NCI-H82 (cell line): ENCODE measurements at places on chromosomes 16 and 17.

DNA sequence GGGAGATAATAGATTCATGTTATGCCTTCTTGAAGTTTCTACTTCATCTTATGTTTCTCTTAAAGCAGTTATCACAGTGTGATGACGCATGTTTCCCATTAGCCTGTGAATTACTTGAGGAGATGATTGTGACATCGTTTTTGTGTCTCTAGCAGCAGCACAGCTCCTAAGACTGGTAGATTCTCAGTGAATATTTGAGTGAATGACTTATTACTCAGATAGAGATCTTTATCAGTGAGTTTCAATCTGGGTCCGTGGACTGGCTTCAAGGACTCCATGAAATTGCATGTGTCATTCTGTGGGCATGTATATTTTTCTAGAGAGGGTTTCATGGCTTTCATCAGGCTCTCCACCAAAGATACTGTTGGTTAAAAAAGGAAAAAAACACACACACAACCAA lies 29.9 kb downstream of the YPEL2 start:
- DNase-seq, result no peak

- peak; percentile 71 for DNase-seq
These were observed 32.0 kb downstream of the COTL1 start for GRCh38 chr16:84585886-84586285.

GRCh38 chr17:78501241-78502036 lies 75.8 kb downstream of the DNAH17 start:
- no peak for DNase-seq

GRCh38 chr17:49514071-49514721 lies 19.1 kb downstream of the NGFR start:
- DNase-seq, result peak; percentile 72

DNA sequence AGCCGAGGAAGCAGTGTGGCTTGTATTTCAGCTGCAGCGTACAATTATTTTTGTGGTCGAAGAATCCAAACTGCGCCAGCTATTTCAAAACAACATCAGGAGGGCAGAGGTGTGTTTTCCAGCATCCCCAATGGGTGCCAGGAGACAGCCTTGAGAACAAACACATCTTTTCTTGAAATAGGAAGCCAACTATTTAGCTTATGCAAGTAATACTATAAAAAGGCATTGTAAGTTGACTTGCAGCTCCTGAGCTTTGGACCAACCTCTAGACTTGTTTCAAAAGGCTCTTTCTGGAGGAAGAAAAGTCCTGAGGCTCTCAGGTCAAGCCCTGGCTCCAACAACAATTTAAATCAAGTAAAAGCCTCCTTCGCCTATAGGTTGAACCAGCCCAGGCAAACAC lies 86.6 kb upstream of the HNF1B start:
- no peak for DNase-seq

DNA sequence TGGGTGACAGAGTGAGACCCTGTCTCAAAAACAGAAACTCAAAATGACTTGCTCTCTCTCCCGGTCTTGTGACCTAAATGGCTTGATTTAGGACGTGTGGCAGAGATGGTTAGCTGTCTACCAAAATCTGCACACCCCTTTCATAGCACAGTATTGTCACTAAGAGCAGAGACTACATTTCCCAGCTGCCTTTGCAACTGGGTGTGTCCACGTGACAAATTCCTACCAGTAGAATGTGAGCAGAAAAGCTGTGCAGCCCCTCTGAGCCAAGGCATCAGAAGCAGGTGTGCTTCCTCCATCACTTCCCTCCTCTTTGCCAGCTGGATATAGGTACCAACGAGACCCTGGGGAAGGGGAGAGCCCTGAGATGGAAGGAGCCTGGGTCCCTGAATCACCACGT lies 25.5 kb downstream of the GPR142 start:
- DNase-seq, result peak; percentile 45
